Activated CD4-positive, alpha-beta memory T cell treated with anti-CD3 and anti-CD28 coated beads for 36 hours (primary cell): ENCODE measurements at places on chromosomes 12 and 14.

GRCh38 chr12:48758737-48759136, 30.2 kb downstream of the ADCY6 start:
- DNase-seq: no peak

DNA sequence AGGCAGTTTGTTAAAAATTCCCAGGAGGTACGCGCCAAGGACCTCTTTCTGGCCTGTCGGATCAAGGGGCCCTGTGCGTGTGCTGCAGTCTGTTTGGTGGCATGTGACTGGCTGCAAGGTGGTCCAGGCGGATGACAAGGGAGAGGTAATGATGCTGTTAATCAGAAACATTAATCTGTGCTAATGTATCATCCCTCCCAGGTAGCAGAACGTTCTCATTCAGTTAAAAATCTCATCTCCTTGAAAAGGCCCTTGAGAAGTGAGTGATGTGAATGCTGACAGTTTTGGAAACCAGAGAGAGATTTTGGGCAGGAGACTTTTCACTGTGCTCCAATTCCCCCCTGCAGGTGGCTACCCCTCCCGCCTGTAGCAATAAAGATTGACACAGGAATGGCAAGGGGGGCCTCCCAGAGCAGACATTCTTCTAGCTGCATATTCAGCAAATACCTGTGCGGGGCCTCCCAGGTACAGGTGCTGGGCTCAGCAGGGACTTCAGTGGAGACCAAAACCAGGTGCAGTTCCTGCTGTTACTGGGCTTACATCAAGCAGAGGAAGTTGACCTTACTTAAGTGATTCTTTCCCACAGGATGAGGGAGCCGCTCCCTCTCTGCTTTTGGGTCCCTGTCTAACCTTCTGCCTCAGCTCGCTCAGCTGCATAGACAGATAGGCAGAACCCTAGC, 364.8 kb downstream of the CACNA1C start:
- no peak for DNase-seq

DNA sequence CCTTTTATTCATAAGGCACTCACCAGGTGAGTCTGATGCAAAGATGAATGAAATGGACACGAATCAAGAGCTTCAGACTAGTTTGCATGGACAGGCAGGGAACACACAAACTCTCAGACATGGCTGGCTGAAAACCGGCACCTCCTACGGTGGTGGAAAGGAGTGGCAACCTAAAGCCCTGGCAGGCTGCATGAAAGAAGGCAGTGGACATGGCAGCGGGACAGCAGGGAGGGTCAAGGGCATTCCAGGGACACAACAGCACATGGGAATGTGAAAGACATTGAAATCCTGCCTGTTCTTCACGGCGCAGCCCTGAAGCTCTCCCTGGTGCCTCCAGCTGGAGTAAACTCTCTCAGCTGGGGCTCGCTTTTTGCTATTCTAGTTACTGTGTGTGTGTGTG, 16.6 kb upstream of the LRTM2 start:
- peak; percentile 5 for DNase-seq

GRCh38 chr12:106409878-106410277, 52.3 kb downstream of the POLR3B start:
- DNase-seq: no peak

DNA sequence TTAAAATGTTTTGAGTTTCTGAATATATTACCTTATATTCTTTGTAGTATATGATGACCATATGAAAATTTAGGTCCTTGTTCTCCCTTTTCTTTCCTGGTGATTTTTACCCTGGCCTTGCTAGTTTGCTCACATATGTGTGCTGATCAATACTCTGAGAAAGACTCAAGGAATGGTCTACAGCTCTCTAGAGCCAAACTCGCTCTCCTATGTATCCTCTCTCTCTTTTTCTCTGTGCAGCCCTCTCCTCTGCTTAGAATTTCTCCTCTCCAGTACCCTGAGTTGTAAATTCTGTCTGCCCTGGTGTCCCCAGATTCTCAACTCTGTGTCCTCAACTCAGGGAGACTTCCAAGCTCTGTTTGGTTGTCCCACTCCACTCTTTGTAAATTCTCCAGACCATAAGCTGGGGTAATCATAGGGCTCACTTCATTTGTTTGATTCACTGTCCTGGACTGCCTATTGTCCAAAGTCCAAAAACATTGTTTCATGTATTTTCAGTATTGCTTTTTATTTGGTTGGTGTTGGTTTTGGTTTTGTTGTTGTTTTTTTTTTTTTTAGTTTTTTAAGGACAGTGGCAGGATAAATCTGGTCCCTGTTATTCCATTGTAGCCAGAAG, 41.0 kb downstream of the FOXA1 start:
- no peak for DNase-seq

DNA sequence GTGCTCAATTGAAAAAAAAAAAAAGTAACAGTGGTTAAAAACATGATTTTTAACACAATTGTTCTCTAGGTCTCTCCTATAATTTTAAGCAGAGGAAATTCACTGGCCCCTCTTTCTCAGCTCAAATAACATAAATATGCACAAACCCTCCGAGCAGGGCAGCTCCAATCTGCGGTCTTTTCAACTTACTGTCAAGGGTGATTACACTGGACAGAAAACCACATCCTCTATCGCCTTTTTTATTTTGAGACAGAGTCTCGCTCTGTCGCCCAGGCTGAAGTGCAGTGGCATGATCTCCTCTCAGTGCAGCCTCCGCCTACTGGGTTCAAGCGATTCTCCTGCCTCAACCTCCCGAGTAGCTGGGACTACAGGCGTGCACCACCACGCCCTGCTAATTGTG, 16.5 kb upstream of the GABARAPL1 start:
- no peak for DNase-seq

DNA sequence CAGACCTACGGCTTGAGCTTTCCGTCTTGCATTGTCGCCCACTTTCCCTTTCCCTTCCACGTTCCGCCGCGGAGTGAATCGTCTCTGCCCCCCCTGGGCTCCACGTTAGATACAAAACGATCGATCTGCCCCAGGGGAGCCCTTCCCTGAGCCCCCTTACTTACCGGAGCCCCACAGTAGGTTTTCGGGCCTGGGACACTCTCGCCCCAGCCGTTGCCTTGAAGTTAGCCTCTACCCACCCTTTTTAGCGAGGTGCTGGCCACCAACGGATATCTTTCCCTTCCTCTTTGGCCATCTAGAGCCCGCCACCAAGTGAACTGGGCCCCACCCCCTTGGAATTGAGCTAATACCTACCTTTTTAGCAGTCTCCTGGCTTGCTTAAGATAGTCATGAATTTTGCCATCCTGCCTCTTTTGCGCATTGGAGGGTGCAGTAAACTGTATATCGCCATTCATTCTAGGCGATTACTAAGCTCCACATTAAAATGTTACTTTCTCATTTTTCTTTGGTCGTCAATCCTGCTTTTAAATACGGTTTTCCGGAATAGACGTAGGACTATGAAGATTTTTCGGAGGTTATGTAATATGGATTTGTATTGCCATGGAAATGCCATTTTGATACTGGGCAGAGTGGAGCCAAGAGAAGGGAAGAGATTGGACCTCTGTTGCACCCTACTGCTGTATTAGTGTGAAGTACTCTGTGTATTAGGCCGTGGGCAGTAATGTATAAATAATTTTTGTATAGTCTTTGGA, 764 bp downstream of the RBM25 start:
- no peak for DNase-seq

DNA sequence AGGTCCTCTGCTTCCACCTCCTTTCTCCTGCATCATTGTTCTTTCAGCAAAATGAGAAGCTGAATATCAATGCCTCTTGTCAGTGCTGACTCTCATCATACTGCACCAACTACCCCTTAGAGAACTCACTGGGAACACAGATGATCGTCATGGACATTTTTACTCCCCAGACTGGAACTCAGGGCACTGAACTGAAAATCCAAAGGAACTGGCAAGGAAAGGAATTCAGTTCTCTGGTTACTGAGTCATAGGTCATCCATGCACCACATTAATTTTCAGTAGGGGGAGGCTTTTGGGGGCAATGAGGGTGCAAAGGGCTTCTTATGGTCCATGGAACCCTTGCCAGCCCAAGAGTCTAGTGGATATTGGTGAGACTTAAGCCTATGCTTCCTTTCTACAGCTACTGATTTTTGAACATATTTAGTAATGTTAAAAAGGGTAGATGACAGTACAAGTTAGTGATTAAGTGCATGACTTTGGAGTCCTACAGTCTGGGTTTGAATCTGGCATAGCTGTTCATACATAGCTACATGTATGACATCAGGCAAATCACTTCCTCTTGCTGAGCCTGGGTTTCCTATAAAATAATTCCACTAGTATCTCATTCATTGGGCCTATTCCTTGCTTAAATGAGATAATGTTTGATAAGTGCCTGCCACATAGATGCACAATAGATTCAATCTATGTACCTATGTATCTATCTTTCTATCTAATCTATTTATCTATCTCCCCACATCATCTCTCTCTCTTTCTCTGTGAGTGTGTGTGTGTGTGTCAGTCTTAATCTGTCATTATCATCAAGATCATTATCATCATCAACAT, 29.2 kb downstream of the BBS10 start:
- DNase-seq: no peak
